ENCODE measurements at places on chromosomes 11 and 22.

DNA sequence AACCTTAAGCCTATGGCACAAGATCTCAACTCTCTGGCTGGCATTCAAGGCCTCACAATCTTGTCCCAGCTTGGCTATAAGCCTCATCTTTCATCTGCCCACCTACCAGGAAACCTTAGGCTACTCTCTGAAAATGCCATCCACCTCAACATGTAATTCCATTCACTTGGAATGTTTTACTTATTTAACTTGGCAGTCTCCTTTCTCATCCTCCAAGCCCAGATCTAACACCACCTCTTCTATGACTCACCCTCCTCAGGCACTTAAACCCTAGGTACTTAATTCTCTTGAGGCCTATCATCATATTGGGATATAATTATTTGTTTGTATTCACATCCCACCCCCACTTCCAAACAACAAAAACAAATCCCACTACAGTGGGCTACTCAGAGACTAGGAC lies 15.0 kb downstream of the POGLUT3 start:
- no peak for DNase-seq

DNA sequence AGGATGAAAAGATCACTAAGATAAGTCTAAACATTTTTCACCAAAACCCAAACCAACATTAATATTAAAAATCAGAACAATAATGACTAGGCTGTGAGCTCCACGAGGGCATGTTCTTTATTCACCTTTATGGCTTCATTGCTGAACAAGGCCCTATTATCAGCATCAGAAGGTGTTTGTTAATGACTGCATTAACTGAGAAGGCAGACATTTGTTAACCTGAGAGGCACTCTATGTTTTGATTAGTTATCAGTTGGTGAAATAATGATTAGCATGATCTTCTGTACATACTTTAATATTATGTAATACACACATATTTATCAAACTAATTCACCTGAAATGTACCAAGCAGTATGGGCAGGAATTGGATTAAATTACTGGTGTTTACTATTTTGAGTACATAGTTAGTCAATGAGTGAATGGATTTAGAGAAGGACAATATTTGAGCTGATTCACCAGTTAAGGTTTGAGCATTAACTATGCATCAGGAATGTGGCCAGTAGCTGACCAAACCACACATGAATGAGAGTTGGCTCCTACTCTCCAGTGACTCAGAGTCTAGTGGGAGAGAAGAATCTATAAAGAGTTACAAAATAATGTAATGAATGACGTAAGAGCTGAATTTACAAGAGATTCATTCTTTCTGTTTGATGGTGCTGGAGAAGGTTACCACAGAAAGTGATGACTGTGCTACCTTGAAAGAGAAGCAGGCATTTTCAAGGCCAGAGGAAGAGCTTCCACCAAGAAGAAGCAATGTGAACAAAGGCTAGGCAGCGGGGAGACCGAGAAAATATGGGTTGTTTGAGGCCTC lies 6.7 kb downstream of the IL18 start:
- DNase-seq, result no peak

DNA sequence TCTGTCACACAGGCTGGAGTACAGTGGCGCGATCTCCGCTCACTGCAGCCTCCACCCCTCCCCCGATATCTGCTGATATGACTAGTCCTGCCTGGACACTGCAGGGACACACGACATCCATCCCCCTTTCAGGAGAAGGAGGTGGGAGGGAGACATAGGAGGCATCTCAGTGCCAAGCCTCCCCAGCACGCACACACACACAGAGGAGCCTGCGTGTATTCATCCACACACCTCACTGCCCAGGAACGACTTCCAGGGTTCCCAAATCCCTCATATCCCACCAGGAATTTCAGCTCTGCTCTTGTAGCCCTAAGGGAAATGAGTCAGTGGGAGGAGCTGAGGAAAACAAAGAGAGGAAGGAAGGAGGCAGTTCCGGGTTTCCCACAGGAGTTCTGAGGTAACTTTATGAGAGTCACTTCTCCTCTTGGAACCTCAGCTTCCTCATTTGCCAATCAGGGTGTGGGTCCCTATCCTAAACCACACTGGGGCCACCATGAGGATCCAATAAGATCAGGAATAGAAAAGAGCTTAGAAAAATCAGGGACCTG lies 37.2 kb upstream of the ACER3 start:
- no peak for DNase-seq

GRCh38 chr11:17410606-17411379 lies 22.3 kb upstream of the KCNJ11 start:
- no peak for DNase-seq

DNA sequence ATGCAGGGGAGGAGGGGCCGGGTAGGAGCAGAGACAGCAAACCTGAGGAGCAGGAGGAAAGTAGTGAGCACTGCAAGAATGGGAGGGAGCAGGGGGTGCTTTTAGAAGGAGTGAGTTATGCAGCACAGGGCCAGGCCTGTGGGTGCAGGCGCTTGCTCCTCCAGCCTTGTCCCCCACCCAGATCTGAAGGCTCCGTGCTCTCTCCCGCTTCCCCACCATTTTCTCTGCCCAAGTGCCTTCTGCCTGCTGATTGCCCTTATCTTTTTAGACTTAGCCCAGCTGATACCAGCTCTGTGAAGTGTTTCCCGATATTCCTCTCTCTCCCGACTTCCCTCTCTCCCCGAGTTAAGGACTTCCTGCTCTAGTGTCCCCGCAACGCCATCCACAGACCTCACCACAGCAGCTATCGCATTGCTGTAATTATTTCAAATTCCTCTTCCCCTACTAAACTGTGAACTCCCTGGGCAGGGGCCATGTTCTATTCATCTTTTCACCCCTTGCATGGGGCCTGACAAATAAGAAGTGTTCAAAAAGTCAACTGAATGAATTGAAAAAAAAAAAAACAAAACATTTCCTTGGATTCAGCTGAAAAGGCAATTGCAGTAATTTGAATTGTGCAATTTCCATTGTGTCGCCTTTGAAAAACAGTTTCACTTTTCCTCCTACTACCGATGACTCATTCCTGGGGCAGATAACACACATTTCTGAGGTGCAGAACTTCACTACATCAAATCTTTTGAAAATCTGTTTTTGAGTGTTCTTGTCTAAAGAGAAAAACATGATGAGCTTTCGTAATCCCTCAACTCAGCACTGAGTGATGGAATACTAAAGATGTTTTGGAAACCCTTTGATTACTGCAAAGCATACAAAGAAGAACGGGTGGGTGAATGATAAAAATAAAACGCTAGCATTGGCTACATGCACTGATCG lies 69.7 kb upstream of the BMAL1 start:
- DNase-seq, result no peak

DNA sequence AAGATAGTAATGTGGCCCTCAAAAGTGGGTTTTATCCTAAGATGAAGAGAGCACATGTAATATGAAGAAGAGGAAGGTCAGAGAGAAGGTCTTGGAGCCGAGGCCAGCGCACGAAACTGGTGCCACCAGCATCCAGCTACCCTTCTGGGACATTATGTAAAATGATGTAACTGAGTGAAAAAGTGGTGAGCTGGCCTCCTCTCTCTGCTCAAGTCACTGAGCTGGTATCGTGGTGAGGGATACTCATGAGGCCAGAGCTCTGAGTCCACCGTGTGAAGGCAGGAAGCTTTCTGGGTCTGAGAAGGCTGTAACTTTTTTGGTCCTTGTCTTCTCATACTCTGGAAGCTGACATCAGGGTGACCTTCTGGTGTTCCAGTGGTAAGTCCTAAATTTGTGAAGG lies 25.1 kb downstream of the RNF185 start:
- DNase-seq, result no peak

Data from activated T-helper 1 cell treated with anti-CD3 and anti-CD28 coated beads, Interleukin-12 subunit alpha, Interleukin-12 subunit beta, Interleukin-2, Interleukin-4 antibody, amounts not matched to agents 30 ng/mL and 10 ng/mL and 1 ng/mL, durations not matched to agents 14 hours and 24 hours and 36 hours (primary cell).